SK-N-SH (cell line): ENCODE measurements at places on chromosomes 3 and 15. TPM values are rescaled to one million over a fixed set of nuclear protein-coding genes. Genes with fewer than 3 reads are reported as not detected.

Gene C3orf70
- under 0.01 TPM in 1 of 2 replicates, not detected in the other for polyA plus RNA-seq

Gene TMEM40
- 0.05 and 0.11 TPM in 2 replicates for polyA plus RNA-seq

Gene RPL22L1
- 80.9 and 138 TPM in 2 replicates for polyA plus RNA-seq

Gene PCSK6
- 0.03 and 0.10 TPM in 2 replicates for polyA plus RNA-seq

Gene ACTC1
- polyA plus RNA-seq, result not detected in 2 replicates
